ENCODE measurements at places on chromosomes 1 and 21.

GRCh38 chr1:169368406-169368769 is 393 bp downstream of the BLZF1 start:
- peak; percentile 45 for DNase-seq

- no peak for DNase-seq
Measured at GRCh38 chr1:206512058-206512850, 4.9 kb downstream of the RASSF5 start.

DNA sequence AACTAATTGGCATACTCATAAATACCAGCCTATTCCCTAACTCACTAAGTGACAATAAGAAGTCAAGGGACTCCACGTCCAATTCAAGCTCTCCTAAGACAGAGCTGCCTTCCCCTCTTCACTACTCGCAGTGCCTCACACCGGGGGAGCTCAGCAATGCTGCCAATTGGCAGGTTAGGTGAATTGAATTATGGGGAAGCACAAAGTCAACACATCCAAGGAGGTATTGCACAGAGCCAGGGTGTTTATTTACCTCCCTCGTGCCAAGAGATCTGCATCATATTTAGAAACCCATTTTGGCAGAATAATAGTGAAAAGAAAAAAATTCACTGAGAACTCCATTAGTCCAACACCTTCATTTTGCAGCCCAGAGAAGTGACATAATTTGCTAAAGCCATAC is 20.4 kb upstream of the TNR start:
- DNase-seq, result no peak

DNA sequence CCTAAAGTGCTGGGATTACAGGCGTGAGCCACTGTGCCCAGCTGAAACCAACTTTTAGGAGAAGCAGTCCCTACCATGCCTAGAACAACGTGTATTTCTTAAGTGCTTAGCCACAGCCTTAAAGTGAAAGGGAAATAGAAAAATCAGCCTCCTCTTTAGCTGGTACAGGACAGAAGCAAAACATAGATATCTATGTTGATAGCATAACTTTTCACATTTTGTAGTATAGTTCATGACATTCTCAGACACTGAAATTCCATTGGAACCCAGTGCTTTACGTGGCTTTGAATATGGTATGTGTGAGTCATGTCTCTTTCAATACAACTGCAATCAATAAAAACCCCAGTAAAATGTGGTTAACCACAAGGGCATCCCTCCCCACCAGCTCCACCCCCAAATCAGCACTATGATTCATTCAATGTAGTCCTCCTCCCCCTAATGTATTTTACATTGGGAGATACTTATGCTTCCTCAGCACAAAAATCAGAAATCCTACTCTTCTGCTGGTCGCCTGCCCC is 32.1 kb downstream of the TGFB2 start:
- peak; percentile 98 for DNase-seq

DNA sequence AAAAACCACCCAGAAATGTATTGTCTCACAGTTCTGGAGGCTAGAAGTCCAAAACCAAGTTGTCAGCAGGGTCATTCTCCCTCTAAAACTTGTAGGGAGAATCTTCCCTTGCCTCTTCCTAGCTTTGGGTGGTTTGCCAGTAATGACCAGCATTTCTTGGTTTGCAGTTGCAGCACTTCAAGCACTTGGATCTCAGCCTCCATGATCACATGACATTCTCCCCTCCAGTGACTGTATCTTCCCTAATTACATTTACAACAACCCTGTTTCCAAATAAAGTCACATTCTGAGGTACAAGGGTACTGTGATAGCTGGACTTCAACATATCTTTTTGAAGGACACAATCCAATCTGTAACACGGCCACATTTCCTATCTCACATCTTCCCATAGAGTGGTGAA is 37.2 kb downstream of the EVI5 start:
- DNase-seq, result no peak

- DNase-seq, result peak; percentile 59
Measured at GRCh38 chr1:94962409-94963265, 35.7 kb upstream of the CNN3 start.

- peak; percentile 87 for DNase-seq
Measured at GRCh38 chr1:9128520-9129265, at the start of gene GPR157. Gene GPR157, minus strand, starts transcription at chr1:9129102. Its CDS starts 75 bp downstream, at chr1:9129027.

DNA sequence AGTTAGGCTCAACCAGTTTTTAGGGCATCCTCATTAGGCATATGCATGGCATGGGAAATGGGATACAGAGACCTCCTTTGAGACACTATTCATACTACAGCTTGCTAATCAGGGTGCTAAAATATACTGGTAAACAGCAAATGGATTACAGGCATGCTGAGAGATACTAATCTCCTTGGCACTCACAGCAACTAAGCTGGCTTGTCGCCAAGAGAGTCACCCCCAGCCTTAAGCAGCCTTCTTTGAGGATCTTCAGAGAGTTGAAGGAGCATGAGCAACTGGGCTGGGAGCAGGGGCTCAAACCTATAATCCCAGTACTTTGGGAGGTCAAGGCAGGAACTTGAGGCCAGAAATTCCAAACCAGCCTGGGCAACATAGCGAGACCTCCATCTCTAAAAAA is 120.1 kb upstream of the NR5A2 start:
- DNase-seq, result no peak

- no peak for DNase-seq
Measured at GRCh38 chr1:235864931-235865525, 1.7 kb downstream of the LYST start.

DNA sequence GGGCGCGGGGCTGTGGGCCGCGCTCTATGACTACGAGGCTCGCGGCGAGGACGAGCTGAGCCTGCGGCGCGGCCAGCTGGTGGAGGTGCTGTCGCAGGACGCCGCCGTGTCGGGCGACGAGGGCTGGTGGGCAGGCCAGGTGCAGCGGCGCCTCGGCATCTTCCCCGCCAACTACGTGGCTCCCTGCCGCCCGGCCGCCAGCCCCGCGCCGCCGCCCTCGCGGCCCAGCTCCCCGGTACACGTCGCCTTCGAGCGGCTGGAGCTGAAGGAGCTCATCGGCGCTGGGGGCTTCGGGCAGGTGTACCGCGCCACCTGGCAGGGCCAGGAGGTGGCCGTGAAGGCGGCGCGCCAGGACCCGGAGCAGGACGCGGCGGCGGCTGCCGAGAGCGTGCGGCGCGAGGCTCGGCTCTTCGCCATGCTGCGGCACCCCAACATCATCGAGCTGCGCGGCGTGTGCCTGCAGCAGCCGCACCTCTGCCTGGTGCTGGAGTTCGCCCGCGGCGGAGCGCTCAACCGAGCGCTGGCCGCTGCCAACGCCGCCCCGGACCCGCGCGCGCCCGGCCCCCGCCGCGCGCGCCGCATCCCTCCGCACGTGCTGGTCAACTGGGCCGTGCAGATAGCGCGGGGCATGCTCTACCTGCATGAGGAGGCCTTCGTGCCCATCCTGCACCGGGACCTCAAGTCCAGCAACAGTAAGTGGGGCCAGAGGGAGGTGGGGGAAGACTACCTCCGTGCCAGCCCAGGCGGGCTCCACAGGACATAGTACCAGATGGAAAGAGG is 808 bp downstream of the MAP3K21 start:
- DNase-seq, result peak; percentile 17

DNA sequence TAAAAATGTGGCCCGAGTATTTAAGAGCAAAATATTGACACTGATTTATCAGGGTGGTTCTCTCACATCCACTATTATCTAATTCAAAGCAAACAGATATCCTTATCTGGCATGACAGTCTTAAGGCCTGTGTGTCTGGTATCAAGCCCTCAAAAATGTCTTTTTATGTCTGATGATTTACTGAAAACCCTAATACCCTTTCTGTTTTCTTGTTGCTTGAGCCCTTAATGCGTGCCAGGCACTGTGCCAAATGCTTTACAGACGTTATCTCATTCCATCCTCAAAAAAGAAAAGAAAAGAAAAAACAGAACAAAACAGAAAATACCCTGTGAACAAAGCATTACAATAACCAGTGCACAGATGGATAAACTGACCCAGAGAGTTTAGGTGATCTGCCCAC is 5.7 kb downstream of the DUSP23 start:
- no peak for DNase-seq

GRCh38 chr1:173128742-173129141 is 78.0 kb upstream of the TNFSF18 start:
- no peak for DNase-seq

GRCh38 chr1:110102081-110102480 is 10.2 kb upstream of the UBL4B start:
- peak; percentile 64 for DNase-seq

GRCh38 chr21:17585875-17586450 is 26.7 kb downstream of the BTG3 start:
- DNase-seq, result peak; percentile 68

DNA sequence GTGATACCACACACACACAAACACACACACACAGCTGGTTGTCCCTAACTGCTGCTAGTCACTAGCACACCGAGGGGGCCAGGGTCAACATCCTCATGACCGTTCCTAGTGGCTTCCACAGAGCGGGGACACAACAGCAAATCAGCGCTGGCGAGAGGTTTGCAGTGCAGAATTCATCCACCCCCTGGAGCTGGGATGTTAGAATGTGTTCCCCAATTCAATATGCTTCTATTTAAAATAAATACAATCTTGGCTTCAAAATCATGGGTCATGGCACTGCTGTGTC is 16.2 kb upstream of the C2CD2 start:
- DNase-seq, result no peak

DNA sequence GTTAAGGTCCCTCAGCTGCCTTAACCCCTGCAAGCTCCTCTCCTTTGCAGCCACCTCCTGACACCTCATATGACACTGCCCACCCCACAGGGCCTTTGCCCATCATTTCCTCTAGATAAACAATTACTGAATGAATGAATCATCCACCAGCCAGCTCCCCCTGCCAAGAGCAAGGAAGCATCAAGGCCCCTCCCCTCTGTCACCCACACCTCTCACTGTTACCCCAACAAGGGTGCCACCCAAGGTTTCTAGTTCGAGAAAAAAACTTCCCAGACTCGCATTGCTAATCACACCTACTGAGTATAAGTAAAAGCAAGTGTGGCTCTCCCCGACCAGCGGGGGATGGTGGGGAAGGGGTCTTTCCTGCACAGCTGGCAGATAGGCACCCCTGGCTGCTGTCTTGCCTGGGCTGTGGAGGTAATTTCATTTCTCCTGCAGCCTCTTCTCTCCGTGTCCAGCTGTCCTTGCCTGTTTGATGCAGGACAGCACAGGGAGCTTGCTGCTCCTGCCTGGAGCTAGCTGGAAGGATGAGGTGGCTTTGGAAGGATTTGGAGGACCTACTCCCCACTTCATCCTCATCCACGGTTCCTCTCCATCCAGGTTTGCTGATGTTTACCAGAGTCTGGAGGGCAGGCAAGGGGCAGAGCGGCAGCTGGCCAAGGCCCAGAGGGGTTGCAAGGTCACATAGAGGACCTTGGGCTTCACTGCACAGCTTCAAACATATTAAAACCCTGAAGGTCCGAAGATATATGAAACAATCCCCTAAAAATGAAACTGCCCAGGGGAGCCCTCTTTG is 33.1 kb upstream of the LBR start:
- DNase-seq, result peak; percentile 55

- DNase-seq, result no peak
Measured at GRCh38 chr1:181989261-181989920, 72.1 kb downstream of the ZNF648 start.

- no peak for DNase-seq
Measured at GRCh38 chr1:243514927-243515326, 259.1 kb downstream of the SDCCAG8 start.

DNA sequence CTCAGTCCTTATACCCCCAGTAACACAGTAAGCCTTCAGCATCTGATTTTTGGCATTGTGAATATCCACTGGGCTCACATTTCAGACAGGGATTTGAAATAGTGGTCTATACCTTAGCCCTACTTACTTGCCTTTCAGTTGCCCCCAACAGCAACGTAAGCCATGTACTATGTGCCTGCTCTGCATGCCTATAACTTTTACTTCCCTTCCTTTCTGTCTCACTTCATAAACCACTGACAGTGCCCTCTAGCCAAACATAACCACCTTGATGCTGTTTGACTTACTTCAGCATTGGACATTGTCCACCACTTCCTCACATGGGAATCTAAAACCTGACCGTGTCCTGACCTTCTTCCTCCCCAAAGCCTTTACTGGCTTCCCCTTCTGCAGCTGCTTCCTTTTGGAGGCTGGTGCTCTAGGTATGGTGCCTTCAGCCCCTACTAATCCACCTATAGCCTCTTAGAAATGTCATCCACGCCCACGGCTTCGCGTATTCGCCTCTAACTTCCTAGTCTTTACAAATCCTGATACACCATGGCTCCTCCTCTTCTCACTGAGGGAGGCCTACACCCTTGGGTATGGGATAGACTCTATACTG is 3.6 kb upstream of the ZNF672 start:
- no peak for DNase-seq

GRCh38 chr1:108531444-108531843 is 28.5 kb upstream of the EEIG2 start:
- DNase-seq, result no peak

- no peak for DNase-seq
Measured at GRCh38 chr1:2271211-2271721, 43.1 kb downstream of the SKI start.

Data from ELR (cell line).